ENCODE measurements at places on chromosomes 7 and 10. TPM values are rescaled to one million over a fixed set of nuclear protein-coding genes. Genes with fewer than 3 reads are reported as not detected.

The VPS50 gene
- total RNA-seq, result 50.0 TPM

The GNGT1 gene
- total RNA-seq, result not detected

The UNC5B gene
- total RNA-seq, result 20.6 TPM

The STRIP2 gene
- total RNA-seq, result 6.9 TPM

The ITPRID1 gene
- not detected for total RNA-seq

The FLNC gene
- total RNA-seq, result 193 TPM

The TMEM236 gene
- total RNA-seq, result 0.09 TPM

The CALML5 gene
- not detected for total RNA-seq

The PRRT4 gene
- 0.27 TPM for total RNA-seq

The UTF1 gene
- not detected for total RNA-seq

The EPHB6 gene
- total RNA-seq, result 11.0 TPM

The OPN1SW gene
- not detected for total RNA-seq

The MACC1 gene
- total RNA-seq, result 0.18 TPM

The NPFFR1 gene
- total RNA-seq, result not detected

The CHRM2 gene
- total RNA-seq, result 26.4 TPM

The VWC2 gene
- total RNA-seq, result not detected

The FEZF1 gene
- total RNA-seq, result not detected

The HOXA9 gene
- total RNA-seq, result not detected

The CALHM3 gene
- total RNA-seq, result not detected

The TMEM120A gene
- total RNA-seq, result 28.9 TPM

The CLDN3 gene
- total RNA-seq, result not detected

The PGAM2 gene
- total RNA-seq, result not detected

The LANCL2 gene
- 27.3 TPM for total RNA-seq

The PTPRN2 gene
- 2.5 TPM for total RNA-seq

The SPDYE2B gene
- 0.16 TPM for total RNA-seq

The PNLIP gene
- total RNA-seq, result not detected

All from fibroblast of the aortic adventitia (primary cell).